ENCODE measurements at places on chromosomes 12 and 14.

GRCh38 chr12:5535541-5535940, 103.6 kb downstream of the NTF3 start:
- no peak for DNase-seq

- DNase-seq, result no peak
Measured at GRCh38 chr12:4270016-4270830, 3.3 kb upstream of the CCND2 start.

- no peak for DNase-seq
Measured at GRCh38 chr12:66541426-66541825, 137.4 kb downstream of the GRIP1 start.

DNA sequence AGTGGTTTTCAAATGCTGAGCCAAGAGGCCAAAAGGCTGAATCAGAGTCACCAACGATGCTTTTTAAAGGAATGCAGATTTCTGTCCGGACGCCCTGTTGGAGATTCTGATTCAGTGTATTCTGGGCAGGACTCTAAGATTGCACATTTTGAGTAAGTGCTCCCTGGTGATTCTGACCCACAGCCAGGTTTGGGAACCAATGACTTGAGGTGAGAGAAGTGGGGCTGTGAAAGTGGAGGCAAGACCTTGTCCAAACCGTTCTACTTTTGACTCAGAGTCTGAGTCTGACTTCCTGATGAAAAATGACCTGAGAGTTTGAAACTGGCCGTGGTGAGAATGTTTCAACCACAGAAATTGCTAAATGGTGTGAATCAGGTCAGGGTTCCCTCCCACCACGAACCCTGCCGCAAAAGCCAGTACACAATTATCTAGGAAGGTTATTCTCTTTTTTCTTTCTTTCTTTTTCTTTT, 90.2 kb downstream of the NTN4 start:
- no peak for DNase-seq

All from activated CD8-positive, alpha-beta memory T cell treated with anti-CD3 and anti-CD28 coated beads for 1 hour (primary cell).